ENCODE measurements at places on chromosomes 7 and 10.

DNA sequence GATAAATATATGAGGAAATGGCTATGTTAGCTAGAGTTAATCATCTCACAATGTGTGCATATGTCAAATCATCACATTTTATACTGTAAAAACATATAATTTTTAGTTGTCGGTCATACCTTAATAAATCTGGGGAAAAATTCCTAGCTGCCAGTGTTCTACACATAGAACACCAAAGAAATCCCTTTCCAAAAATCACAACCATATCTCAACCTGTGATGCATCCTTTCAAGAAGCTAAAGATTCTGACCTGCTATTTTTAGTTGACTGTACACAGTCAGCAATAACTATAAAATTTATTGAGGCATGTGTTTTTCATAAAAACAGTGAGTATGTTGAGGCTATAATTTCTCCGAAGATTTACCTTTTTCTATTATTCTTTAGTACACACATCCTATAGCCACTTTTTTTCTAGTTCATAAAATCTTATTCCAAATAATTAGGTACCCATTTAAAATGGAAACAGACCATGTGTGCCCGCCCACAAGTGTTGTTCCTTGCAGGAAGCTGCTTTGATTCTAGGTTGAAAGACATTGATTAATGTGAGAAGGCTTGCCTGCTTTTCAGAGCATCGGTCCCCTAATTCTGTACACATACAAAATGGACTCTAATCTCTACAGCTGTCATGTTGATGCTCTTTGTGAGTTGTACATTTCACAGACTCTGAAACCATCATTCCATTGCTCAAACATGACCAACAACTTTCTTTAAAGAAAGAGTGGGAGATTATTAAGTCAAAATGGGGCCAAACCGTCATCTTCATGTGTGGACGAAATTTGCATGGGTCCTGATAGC lies 117.5 kb upstream of the LRRN3 start:
- DNase-seq: no peak

DNA sequence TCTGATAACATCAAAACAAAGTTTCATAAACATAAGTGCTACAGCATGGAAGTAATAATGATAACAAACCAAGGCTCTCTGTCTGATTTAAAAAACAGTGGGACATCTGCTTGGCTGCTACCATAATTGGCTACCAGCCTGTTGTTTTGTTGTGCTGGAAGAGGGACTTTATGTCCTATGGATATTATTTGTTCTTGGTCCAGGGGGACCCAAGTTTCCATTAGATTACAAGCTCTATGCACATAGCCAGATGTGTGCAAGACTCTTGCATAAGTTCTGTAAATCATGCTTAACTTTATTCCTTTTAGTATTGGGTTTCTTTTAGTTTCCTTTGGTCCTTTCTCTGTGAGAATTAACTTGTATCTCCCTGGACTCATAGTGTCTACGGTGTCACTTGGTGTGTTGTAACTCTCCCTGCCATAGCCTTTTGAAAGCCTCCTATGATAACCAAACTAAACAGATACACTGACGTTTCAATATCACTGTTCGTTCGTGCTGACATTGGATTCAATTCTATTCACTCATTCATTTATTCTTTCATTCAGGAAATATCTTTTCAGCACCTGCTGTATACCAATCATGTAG lies 41.4 kb upstream of the CD36 start:
- no peak for DNase-seq

DNA sequence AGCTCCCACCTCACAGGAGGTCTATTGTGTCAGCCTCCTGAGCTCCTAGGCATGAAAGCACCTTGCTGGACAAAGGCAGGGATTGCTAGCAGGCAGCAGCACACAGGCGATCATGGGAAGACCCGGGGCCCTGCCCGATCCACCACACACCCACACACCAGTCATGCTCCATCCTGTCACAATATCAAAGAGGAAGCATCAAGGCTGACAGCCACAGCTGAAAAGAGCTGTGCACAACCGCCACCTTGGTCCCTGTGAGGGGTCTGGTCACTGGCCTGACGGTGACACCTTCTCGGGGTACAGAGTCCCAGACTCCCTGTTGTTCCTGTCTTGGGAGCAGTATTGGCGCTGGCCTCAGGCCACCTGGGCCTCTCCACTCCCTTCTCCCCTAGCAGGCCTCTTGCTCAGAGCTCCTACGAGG lies 89.7 kb upstream of the RET start:
- no peak for DNase-seq

DNA sequence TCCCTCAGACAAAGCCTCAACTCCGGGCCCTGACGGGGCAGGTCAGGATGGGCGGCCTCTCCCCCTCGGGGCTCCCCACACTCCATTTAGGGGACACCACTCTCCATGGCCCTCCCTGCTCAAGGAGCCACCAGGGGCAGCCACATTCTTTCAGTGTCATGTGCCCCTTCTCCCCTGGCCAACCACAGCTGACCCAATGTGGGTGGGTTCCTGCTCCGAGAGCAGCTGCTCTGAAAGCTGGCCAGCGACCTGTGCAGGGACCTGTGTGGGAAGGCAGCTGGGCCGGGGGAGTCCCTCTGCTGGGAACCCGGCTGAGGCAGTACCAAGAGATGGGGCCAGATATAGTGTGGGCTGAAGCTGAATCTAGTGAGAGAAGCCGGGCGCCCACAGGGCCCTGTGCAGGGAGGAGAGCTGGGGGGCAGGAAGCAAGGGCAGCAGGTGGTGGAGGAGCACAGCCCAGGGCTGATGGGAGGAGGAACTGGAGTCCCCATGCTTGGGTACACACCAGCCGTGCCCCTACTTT lies 40.6 kb upstream of the NPFFR1 start:
- peak; percentile 1 for DNase-seq

All from activated T-cell treated with anti-CD3 and anti-CD28 coated beads for 48 hours (primary cell).